ENCODE measurements at places on chromosomes 7 and 10.
A peak's percentile ranks its signal among the peaks of the same experiment; 100 is the strongest.

- DNase-seq: no peak
These were observed 31.0 kb upstream of the TRIM8 start for GRCh38 chr10:102613286-102613685.

DNA sequence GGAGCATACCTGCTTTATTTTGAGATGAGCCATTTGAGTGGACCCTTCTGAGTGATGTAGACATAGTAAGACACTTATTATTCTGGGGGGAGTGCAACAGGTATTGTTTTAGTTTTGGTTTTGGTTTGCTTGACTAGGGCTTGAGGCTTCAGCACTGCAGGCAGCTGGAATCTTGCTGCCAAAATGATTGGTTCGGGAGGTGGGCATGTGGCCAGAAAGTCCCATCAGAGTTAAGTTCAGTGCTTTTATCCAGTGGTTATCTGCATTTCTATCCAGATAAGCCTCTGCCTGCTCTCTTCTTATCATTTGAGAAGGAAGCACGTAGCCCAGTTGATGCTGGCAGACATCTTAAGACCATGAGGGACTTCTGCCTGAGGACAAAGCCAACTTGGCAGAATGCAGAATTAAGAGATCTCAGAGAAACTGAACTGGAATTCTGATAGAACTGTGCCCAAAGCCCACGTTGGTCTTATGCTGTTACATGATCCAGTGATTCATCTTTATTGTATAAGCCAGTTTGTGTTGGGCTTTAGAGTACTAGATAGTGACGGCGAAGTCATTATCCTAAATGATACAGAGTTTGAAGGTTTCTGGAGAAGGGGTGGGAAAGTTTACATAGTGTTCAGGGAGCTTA, 9.6 kb upstream of the JAZF1 start:
- peak; percentile 29 for DNase-seq

GRCh38 chr10:112304267-112304859, 21.2 kb downstream of the TECTB start:
- no peak for DNase-seq

- no peak for DNase-seq
These were observed 111.3 kb downstream of the SLIT1 start for GRCh38 chr10:97074256-97075145.

DNA sequence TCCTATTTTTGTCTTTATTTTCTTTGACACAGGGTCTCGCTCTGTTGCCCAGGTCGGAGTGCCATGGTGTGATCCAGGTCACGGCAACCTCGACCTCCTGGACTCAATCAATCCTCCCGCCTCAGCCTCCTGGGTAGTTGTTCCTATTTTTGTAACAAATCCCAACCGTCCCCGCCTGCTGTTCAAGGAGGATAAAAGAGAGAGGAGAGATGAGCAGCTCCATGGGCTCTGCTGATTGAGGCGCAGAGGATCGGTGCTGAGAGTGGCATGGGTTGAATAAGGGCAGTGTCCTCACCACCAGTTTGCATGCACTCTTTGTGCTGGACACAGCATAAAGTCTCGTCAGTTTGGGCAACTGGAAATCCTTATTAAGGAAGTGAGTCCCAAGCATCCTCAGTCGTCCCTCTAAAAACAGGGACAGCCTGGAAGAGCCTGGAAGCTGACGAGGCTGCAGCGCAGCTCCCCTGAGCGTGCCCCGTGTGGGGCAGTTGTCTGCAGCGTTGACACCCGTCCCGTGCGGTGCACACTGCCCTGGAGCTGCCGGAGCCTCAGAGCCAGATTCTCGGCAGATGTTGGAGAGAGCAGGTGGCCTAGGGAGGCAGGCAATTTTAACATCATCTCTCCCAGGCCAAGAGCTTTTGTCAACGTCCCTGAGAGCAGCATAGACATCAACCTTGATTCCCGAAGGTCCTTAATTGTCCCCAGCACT, 404.2 kb upstream of the RNF32 start:
- DNase-seq: no peak

- DNase-seq: no peak
These were observed 186.7 kb upstream of the KLF6 start for GRCh38 chr10:3971713-3972112.

DNA sequence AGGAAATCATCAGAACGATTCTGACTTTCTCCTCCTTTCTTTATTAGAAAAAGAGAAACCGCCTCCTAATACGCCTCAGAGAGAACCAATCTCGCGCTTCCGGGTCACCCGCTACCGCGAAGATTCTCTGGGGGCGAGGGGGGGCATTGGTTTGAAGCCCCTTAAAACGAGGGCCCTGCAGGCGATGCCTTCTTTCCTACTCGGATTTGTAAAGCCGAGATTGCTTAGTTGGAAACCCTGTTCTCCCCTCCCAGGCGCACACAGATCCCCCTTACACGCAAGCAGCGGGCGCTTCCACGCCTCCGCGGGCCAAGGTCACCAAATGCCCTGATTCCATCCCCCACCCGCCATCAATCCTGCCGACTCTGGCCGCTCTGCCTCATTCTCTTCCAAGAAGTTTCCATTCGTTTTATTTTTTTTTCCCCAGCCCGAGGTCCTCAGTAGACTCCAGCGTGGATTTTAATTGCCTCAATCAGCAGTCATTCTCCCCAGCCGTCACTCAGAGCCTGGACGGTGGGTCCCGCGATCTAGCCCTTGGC, 1.1 kb upstream of the GAD2 start:
- no peak for DNase-seq

DNA sequence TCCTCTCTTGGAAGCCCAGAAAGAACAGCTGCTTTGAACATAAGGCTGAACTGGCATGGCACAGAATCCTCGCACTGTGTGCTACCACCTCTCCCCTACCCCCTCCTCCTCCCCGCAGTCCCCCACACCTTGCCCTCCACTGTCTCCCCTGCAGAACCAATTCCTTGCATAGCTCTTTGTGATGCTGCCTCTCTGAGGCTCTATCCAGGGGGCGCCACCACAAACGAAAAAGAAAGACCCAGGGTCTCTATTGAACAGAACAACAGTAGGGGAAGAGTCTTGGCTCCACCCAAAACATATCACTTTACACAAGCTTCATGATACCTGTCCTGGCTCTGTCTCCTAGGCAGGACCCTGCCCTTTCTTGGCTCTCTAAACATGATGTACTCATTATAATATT, 26.2 kb upstream of the EBLN1 start:
- peak; percentile 33 for DNase-seq

DNA sequence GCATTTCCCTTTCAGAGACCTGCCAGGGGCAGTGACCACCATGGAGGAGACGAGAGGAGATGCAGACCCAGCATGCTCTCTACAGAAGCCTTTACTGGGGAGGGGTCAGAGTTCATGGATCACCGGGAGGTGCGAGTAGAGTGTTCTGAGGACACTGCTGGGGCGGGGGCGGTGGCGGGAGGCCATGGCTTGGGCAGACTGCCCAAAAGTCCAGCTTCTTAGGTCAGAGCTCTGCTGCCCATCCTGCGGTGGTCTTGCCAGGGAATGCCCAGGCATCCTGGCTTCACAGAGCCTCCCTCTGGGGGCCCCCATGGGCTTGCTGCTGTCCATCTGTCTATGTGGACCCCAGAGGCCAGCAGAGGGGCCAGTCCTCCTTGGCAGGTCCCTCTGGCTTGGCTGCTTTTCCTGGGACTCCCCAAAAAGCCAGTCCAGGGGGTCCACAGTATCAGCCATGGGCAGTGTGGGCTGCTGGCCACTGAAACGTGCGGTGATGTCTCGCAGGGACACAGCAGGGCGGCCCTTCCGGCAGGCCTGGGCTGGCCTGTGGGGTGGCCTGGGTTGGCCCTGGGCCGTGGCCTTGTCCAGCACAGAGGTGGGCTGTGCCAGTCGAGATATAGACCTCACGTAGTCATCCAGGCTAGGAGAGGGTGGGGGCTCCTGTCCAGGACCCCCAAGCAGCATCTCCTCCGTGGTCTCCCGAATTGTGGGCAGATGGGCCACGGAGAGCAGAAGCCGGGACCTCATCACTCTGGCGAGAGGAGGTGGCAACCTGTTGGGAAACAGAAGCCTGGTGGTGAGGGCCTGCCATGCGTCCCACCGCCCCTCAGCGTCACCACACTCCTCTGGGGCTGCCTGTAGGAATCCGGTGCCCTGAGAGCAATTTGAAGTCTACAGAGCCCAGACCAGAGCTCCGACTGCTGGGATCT, 1.1 kb downstream of the DEPP1 start:
- DNase-seq: peak; percentile 30

- DNase-seq: peak; percentile 47
These were observed 163.8 kb downstream of the ELMO1 start for GRCh38 chr7:37284805-37285231.

DNA sequence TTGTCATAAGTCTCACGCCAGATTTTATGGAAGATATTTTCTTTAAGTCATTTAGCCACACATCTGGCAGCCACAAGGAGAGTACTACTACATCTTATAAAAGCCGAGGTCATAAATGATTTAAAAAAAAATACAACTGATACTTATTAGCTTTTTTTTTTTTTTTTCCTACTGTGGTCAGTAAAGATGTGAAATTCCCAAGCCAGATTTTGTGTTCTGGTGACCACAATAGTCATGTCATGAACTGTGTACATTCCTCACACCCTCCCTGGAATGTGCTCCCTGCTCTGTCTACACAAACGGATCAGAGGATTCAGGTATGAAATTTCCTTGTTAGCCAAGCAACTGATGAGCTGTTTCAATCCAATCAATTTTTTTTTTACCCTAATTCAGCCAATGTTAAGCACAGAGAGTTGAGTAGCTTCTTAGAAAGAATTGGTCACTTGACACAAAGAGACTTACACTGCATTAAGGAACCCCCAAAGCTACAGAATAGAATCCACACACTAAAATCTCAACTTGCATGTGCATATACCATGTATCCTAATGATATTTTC, 54.7 kb downstream of the CHRM2 start:
- DNase-seq: no peak

GRCh38 chr10:60524541-60524940, 134.9 kb upstream of the ANK3 start:
- DNase-seq: peak; percentile 17

GRCh38 chr10:131034451-131034850, 277.1 kb downstream of the TCERG1L start:
- DNase-seq: no peak

DNA sequence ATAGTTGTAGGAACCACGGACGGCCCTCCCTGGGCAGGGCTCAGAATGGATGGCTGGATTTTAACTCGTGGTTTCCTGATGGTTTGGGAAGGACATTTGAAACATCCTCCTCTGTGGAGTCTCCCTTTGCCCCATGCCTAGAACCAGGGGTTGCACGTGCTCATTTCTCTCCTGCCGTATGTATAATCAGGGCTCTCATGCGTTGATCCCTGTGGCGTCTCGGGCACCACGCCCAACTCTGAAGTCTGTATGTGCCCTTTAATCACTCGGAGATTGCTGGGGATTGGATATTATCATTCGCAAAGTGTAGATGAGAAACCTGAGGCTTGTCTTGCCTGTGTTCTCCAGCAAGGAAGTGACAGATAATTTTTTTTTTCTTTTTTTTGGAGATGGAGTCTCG, 257.1 kb downstream of the CAMK1D start:
- no peak for DNase-seq

DNA sequence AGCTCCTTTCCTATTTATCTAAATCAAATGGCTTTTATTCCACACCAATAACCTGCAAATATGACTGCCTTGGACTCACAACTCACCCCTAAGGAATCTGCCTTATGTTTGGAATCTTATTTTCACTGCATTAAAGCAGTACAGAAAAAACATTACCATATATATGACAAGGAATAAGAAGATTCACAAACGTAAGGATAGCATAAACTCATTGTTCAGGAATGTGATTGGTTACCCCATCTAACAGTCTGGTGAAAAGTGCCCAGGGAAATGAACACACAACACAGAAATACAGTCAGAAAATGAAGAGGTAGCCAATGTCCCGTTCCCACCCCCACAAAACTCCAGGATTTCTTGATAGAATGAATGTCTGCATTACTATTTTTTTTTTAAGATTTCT, 2.0 kb downstream of the PPP3CB start:
- DNase-seq: no peak

GRCh38 chr10:133327651-133328357, 8.9 kb downstream of the CALY start:
- DNase-seq: no peak

DNA sequence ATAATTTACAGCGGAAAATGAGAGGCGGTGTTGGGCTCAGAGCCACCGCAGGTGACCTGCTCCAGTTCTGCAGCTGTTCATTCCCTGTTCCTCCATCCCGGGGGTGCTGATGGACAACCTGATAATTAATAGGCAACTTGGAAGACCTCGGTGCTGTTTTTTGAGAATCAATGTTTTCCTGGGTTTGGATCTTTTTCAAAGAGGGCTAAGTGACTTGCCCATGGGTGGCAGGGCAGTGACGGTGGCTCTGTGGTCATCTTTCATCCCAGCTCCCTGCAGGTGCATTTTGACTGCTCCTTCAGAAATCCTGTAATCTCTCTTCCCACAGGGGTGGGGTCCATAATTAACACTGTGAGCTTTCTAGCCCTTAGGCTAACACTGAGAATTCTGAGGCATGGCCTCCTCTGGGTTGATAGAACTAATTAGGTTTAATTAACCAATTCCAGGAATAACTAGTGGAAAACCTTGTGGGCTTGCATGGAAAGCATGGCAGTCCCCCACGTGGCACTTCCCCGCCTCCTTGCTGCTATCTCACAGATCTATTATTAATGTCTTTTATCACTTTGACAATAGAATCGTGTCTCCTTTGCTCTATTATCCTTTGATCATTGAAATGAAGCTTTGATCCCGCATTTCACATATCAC, 217.9 kb downstream of the GLRX3 start:
- no peak for DNase-seq

GRCh38 chr7:125423458-125424155, 494.0 kb upstream of the POT1 start:
- peak; percentile 81 for DNase-seq

DNA sequence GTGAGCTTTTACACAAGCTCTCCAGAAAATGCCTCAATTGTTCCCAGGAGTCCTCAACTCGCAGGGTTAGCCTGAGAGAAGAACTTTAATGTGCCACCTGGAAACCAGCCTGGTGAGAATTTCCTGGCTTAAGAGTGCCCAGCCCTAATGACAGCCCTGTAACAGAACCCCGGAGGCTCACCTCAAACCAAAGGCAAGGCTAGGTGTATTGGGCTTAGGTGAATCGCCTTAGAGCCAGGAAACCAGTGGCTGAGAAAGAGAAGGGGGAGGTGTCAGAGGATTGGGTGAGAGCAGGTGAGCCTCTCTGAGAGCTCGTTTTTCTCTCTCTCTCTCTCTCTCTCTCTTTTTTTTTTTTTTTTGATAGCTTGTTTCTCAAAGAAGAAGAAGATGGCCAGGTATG, 7.3 kb downstream of the OCM2 start:
- DNase-seq: no peak

GRCh38 chr10:72981028-72981881, 26.6 kb upstream of the PLA2G12B start:
- DNase-seq: no peak

GRCh38 chr10:31263903-31264302, 55.1 kb upstream of the ZEB1 start:
- DNase-seq: no peak

- DNase-seq: no peak
These were observed 751 bp upstream of the HYCC1 start for GRCh38 chr7:23014681-23015080.
